ENCODE measurements at places on chromosomes 3 and 15.

DNA sequence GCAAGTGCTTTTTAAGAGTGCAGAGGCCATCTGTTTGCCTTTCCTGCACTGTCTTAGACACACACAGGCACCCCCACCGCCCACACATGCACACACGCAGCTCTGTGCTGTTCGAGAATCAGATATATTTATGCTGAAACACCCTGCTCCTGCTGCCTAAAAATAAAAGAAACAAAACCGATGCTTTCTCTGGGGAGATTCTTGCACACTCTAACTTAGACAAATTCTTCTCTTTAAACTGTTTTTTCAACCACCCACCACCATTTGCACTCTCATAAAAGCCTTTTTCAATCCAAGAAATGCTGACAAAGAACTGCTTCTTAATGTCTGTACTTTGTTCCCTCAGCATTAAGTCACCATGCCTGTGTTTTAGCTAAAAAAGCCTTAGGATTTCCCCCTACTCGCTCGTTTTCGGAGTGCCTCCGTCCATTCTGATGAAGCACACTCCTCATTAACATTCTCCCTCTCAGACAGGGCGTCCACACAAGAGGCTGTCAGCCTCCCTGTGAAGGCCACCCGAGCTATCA is 26.2 kb downstream of the SLC12A8 start:
- no peak for DNase-seq

DNA sequence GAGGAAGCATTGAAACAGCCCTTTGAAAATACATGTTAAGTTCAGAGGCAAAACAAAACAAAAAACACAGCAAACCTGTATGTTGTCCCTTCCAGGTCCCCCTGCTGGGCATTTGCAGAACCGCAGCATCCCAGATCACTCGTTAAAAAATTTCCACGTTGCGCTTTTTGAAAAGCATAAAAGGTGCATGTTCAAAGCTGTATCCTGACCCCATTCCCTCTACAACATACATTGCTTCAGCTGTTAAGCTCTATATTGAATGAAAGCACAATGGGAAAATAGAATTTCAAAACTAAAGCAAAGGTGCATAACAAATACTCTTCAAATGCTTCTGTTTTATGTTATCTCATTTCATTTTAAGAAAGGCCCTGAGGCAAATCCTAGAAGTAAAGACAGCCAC is 328.3 kb downstream of the THSD4 start:
- DNase-seq = peak; percentile 41

- DNase-seq = no peak
Measured at GRCh38 chr15:80536716-80537115, 132.5 kb downstream of the ARNT2 start.

GRCh38 chr3:179181021-179181472 is 32.9 kb downstream of the PIK3CA start:
- no peak for DNase-seq

- DNase-seq = no peak
Measured at GRCh38 chr3:150871192-150871591, 34.0 kb downstream of the MINDY4B start.

GRCh38 chr15:48408327-48408726 is 77.1 kb downstream of the DUT start:
- DNase-seq = no peak

- no peak for DNase-seq
Measured at GRCh38 chr3:45499529-45499928, 95.0 kb upstream of the LIMD1 start.

- no peak for DNase-seq
Measured at GRCh38 chr3:64185436-64185835, 39.8 kb downstream of the PRICKLE2 start.

- no peak for DNase-seq
Measured at GRCh38 chr3:70820397-70820796, 508.0 kb upstream of the MDFIC2 start.

DNA sequence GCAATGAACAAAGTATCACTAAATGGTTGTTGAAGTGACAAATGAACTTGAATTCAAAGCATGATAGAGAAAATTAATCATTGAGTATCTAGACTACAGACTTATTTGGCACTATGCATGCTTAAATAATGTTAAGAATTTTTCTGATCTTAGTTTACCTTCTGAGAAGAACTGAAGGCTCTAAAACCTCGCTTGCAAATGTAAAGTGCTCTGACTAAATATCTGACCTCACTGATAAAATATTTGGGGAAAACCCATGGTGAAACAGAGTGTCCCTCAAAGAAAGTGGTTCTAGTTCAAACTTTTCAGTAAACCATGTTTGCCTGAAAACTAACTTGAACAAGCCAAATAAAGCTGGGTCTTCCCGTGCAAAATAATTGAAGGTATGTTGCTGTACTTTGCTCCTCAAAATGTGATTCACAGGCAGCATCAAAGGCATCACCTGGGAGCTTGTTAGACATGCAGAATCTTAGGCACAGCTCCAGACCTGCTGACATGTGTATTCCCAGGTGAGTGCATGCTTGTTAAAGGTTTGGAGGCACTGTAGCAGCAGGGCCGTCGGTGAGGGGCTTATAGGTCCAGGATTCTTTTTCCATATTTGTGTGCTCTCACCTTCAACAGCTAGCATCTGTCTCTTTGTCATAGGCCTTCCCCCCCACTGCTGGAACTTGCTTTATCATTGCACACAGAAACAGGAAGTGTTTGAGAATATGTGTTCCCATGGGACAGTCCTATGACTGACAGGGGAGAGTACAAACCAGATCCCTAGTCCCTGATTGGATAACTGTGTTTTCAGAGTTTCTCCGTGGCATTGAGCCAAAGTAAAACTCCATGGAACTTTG is 524.2 kb upstream of the LMCD1 start:
- DNase-seq = no peak

DNA sequence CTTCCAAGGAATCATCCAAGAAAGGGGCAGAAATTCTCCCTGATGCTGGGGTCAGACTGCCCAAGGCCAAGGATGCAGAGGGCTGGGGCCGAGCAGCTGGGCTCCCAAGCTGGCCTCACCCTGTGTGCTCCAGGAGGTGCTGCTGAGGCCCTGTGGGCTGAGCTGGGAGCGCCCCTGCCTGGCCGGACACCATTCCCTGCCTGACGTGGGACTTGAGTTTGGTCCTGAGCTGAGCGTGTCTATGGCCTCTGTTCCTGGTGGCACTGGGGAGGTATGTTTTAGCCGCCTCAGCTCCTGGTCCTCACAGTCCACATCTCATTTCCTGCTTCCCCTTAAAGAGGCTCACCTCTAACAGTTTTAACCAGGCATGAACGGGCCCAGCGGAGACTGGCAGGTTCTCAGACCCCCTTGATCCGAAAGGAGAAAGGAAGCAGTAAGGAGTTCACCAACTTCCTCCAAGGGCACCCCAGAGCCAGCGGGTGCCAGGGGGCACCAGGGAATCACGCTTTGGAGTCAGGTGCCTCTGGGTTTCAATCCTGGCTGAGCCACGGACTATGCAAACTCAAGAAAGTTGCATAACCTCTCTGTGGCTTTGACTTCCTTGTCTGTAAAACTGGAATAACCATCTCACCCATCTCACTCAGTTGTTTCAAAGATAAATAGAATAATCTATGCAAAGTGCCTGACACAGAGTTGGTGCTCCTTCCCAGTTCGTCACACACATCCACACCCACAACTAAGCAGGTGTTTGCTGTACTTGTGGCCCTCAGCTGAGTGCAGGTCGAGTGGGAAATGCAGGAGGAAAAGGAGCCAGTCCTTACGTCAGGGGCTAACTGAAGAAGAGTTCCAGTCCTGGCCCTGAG is 48.6 kb downstream of the SLC12A8 start:
- DNase-seq = no peak

- peak; percentile 88 for DNase-seq
Measured at GRCh38 chr15:41936649-41937567, 35.4 kb downstream of the EHD4 start.

DNA sequence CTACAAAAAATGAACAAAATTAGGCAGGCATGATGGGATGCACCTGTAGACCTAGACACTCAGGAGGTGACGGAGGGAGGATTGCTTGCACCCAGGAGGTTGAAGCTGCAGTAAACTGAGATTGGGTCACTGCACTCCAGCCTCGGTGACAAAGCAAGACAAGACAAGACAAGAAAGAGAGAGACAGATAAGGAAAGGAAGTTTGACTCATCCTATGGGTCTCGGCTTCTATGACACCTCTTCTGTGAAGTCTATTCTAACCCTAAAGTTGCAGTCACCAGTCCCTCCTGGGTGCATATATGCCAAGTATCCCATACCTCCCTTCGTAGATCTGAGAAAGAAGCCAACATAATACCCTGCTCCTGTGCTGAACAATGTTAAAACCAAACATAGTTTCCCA is 7.9 kb upstream of the ZMAT3 start:
- no peak for DNase-seq

DNA sequence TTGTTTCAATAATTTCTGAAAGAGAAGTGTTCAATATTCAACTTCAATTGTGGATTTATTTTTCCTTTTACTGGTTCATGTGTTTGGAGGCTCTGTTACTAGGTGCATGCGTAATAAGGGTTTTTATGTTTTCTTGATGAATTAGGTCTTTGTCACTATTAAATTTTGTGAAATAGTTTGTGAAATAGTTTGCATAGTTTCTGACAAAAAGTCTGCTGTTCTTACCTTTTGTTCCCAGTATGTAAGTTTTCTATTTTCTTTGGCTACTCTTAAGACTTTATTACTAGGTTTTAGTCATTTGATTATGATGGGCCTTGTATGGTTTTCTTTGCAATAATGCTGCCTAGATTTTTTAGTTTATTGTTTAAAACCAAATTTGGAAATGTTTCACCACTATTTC is 38.0 kb downstream of the MEF2A start:
- no peak for DNase-seq

DNA sequence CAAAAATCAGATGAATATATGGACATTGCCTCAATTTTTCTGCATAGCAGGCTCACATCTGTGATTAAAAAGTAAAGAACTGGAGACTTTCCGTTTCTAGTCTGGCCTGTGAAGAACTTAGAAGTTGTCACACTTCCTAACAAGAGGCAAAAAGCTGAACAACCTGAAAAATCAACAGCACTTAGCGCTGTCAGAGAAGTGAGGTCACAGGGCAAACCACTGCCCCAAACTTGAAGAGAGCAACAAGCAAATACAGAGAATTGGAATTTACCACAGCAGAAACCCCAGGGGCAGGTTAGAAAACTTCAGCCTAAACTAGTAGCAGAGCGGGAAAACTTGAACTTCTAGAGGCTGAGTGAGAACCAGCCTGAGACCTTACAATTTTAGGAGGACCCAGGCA is 38.9 kb downstream of the CCDC54 start:
- DNase-seq = no peak

- no peak for DNase-seq
Measured at GRCh38 chr15:59384507-59384906, 11.8 kb upstream of the MYO1E start.

- DNase-seq = peak; percentile 21
Measured at GRCh38 chr3:119580067-119580760, 922 bp downstream of the ADPRH start.

DNA sequence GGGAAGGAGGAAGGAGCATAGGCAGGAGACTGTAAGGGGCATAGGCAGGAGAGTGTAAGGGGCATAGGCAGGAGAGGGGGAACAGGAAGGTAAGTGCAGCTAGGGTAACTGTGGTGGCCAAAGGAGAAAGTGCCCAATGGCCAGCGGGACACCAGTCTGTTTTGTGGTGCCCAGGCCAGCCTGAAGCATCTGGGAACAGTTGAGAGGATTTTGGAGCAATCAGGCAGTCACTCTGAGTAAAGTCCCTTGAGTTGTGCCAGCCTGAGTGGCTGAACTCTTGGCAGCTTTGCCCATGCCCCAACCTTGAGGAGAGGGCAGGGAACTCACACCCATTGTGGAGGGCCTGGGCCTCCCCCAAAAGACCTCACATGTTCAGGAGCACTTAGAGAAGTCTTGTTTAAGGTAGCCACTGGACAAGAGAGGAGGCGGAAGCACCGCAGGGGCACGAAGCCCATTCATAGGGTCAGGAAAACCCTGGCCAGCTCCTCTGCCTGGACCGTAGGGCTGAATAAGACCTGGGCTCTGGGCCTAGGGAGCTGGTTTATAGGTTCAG is 3.5 kb upstream of the TGM5 start:
- DNase-seq = no peak

DNA sequence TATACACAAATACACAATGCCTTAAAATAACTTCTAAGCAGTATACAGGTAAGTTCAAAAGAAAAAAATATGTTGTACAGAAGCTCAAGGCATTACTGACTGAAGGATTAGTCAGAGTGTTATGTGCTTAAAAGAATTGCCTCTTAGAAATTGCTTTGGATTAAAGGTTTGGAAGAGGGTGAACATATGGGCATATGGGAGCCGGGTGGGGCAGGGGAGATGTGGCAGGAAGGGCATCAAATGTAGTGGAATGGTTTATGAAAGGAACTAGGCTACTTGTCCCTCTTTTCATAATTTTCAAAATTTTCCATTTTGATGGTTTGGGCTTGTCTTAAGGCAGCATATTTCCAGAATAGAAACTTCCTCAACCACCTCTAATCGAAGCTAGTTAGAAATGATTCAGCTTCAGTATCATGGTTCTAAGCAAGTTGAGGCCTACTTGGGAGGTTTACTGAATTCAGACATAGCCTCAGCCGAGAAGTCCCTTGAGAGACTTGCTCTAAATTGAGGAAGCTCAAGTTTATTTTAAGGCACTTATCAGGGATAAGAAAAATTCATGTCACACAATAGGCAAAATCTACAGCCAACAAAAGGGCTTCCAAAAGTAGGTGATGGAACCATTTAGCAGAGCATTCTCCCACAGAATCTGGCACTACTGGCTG is 10.1 kb upstream of the GOLGB1 start:
- DNase-seq = no peak

DNA sequence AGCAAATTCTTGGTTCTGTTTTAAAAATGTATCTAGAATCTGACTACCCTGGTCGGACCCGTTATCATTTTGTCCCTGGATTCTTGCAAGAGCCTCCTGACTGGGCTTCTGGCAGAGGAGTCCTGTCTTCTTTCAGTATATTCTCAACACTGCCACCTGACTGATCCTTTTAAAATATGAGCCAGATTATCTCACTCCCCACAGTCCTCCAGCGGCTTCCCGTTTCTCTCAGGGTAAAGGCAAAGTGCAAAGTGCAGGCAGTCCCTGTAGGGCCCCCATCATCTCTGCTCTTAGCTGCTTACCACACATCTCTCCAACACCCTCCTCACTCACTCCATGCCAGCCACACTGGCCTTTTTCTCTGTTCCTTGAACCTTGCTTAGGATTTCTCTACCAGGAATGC is 28.4 kb downstream of the CRTC3 start:
- no peak for DNase-seq

- no peak for DNase-seq
Measured at GRCh38 chr15:67724691-67725375, 100.5 kb upstream of the SKOR1 start.

GRCh38 chr15:101694261-101694660 is 30.0 kb downstream of the TARS3 start:
- no peak for DNase-seq

GRCh38 chr3:115236496-115236895 is 89.4 kb upstream of the ZBTB20 start:
- no peak for DNase-seq

GRCh38 chr3:89098964-89099585 is 8.3 kb upstream of the EPHA3 start:
- DNase-seq = peak; percentile 27

- DNase-seq = no peak
Measured at GRCh38 chr15:62969442-62970089, 73.0 kb upstream of the TPM1 start.

- DNase-seq = no peak
Measured at GRCh38 chr3:188832961-188833721, 338.6 kb upstream of the TPRG1 start.

GRCh38 chr3:150306083-150306482 is 102.0 kb upstream of the TSC22D2 start:
- DNase-seq = no peak

All from activated T-cell treated with anti-CD3 and anti-CD28 coated beads, Interleukin-2, amount 50 U/mL, for 72 hours (primary cell).